Esophagus mucosa (tissue), 1 donor: ENCODE measurements at places on chromosomes 4 and X.

- ATAC-seq = no peak
These were observed 343.8 kb downstream of the GBA3 start for GRCh38 chr4:23036503-23036902.

- no peak for ATAC-seq
These were observed 694.5 kb upstream of the SLIT2 start for GRCh38 chr4:19557161-19557560.

DNA sequence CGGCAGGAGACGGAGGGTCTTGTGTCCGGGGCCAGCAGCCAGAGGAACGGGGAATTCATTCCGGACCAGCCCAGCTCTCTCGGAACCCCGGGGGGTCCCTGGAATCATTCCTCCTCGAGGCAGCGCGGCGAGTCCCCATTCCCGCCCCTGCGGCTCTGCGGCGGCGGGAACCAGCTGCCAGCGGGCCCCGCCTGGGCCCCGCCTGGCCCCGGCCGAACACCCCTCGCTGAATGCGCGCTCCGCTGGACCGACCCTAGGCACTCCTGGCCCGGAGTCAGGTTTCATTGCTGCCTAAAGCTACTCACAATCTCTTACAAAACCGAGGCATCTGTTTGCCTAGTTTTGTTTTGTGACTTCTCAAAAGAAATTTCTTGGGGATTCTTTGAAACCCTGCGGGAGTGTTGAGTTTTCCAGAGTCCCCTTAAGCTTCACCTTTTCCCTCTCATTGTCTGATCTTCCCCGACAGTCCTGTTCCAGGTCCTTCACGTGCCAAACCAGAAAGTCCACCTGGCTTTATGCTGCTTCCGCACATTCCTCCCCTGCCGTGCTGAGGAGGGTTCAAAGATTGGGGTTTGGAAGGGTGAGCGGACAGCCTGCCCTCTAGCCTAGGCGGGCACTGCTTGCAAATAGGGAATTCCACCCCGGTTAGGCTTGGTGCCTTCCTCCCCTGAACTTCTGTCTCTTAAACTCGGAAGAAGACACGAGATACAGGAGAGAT, 789 bp downstream of the ARHGAP10 start:
- ATAC-seq = peak; percentile 42

DNA sequence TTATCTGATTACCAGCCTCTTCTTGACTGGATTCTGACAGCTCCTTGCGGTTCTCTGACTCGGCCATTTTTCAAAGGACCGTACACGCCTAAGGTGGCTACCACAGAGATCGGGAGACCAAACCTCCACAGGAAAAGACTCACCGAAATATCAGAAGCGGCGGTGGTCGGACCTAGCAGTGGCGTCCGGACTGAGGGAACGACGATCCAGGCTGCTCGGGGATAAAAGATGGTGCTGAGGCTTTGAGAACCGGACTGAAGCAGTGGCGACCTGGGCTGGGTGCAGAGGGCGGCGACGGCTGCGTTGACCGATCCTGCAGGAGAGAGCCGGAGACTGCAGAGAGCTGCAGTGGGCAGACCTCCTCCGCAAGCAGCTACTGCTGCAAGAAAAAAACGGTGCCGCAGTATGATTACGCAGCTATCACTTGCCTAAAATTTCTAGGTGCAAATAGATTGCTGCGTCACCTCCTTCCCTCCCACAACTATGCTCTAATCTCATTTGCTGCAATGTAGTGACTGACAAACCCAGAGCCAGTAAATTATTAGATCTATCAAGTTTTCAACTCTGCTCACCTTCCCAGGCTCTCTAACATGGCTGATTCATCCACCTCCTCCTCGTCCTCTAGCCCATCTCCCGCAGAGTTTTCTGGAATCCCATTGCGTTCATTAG, at the start of gene NAP1L2:
Gene NAP1L2, minus strand, starts transcription at position 426 of the 669 bp plus-strand sequence. Its CDS starts 359 bp downstream, at position 67.
- ATAC-seq = peak; percentile 77

DNA sequence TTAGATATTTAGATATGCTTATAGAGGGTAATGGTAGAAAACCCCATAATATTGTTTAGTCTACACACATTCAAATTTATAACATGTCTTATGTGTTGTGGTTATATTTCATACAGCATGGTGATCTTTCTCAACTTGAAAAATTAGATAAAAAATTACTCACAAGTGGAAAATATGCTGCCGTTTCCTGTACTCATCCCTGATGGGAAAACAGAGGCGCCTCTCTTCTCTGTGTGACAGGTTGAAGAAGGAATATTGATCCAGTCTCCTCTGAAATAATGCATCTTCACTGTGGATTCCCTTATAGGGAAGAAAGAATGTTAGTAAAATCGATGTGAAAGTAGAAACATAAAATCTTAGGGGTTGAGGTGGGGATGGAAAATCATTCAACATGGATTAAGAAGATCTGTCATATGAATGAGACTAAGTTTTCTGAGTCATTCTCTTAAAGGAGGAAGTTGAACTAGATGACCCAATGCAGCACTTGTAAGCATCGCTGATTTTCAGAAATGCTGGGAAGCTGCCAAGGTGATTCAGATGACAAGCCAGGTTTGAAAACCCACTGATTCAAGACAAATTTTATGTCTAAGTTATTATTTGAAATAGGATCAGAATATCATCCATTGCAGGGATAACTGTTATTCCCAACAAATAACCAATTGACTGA, 70.7 kb downstream of the ANKRD50 start:
- ATAC-seq = peak; percentile 77

DNA sequence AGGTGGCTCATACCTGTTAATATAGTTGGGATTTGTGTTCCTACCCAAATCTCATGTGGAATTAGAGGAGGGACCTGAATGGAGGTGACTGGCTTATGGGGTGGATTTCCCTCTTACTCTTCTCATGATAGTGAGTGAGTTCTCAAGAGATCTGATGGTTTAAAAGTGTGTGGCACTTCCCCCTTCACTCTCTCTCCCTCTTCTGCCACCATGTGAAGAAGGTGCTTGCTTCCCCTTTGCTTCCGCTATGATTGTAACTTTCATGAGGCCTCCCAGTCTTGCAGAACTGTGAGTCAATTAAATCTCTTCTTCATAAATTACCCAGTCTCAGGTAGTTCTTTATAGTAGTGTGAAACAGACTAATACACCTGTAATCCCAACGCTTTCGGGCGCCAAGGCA, 28.3 kb upstream of the WDR19 start:
- no peak for ATAC-seq

GRCh38 chrX:45621376-45622041, 420.8 kb upstream of the DIPK2B start:
- ATAC-seq = peak; percentile 71

DNA sequence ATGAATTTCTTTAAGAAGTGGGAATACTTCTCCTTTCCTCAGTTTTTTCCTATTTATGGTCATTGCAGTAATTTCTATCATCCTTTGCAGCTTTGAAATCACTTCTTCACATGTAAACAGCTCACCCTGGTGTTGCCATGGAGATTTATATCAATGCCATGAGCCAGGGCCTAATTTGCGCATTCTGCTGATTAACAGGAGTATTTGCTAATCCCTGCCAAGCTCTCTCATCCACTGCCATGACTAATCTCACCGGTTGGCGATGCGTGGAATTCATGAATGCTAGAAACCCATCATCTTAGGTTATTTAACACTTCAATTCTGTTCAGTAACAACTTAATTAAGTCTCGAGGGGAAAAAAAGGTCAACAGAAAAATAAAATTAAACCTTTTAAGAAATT, 11.8 kb upstream of the FGF13 start:
- no peak for ATAC-seq

DNA sequence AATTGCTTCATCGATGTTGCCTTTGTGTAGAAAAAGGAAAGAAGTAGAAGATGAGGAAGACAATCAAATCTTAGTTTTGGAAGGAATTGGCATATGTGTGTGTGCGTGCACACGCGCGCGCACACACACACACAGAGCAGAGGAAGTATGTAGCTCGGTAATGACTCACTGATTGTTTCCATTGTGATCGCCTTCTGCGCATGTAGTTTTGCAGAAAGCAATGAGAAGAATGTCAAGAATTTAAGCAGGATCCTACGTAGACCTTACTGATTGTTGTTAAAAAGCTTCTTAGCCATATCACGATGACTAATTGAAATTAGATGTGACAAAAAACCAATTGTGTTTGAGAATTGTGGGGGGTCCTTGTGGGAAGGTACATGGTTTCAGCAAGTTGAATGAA, 12.8 kb upstream of the LIMCH1 start:
- ATAC-seq = peak; percentile 59

DNA sequence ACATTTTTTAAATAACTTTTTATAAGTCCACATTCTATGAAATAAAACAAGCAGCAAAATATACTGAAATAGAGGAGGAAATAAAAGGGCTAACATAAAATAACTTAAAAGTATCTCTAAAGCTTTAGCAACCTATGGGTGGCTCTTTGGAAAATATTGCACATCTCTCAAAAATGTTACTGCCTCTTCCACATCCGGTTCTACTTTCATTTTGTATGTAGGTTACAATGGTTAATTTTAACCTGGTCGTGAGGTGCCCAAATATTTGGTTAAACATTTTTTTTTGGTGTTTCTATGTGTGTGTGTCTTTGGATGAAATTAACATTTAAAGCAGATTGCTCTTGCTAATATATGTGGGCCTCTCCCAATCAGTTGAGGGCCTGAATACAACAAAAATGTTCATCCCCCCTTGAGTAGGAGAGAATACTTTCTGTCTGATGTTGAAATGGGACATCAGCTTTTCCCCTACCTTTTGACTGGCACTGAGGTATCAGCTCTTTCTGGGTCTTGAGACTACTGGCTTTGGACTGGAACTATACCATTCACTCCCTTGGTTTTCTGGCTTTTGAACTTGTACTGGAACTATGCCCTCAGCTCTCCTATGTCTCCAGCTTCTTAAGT, 353.0 kb downstream of the ADAM29 start:
- ATAC-seq = no peak

- ATAC-seq = no peak
These were observed 3.1 kb upstream of the CDKL5 start for GRCh38 chrX:18422325-18422724.

GRCh38 chrX:146363919-146364318, 445.7 kb upstream of the CXorf51B start:
- no peak for ATAC-seq

DNA sequence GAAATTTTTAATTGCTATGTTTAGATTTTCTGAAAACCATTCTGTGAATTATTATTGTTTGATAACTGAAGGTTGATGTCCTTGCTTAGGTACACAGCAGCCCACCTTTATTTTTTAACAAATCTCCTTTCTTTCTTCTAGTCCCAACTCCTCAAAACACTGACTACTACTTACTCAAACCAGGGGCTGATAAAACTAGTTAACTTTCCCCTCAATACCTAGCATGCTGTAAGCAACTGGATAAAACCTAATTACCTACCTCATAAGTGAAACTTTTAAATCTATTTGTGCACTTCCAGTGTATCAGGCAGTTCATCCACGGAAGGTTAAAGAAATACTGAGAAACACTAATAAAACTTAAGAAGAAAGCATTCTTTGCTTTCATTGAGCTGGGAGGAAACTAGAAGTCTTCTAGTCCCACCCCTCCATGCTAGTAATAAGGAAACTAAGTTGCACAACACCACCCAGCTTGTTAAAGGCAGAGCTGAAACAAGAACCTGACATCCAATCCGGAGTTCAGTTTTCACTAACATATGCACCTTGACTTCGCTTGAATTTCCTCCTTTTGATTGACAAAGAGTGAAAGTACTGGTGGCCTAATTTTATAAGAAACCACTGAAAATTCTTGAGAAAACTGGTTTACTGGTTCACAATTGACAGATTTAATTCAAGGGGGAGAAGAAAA, 180.2 kb upstream of the TET2 start:
- ATAC-seq = peak; percentile 82

DNA sequence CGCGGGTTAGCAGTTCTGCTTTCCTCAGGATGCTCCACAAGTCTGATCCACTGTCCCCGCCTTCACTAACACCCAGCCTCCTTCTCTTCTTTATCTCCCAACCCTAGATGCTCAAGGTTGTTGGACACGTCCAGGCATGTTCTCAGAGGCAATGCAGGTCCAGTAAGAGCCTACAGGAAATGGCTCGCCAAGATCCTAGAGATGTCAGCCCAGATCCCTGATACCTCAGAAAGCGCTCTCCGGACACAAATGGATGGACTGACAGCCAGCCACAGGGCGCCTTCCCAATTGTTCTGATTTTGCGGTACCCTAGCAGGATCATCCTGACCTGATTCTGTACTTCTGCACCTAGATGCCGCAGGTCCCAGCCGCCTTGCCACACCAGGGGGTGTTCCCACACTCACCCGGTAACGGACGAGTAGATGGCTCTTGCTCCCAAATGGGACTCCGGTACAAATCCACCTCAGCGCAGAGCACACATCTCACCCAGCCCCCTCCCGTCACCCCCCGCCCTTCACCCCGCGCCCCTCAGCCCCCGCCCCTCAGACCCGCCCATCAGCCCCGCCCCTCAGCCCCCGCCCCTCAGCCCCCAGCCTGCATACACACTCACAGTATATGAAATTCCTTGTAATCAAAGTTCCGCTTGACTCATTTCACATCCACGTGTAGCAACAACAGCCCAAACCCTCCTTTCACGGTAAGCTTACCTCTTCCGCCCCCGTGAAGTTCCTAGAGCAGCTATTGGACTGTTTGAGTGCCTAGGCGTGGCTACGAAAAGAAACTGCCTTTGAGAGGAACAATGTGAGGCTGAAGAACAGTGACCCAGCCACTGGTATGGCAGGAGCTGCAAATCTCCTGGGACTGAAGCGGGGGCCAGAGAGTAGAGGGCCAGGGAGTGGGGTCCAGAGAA, at the start of gene EDA2R:
Gene EDA2R, minus strand, starts transcription at position 488 of the 910 bp plus-strand sequence. CDS start 23,058 bp downstream, outside the sequence.
- ATAC-seq = peak; percentile 84

- no peak for ATAC-seq
These were observed 65.5 kb downstream of the WFS1 start for GRCh38 chr4:6335040-6335590.

DNA sequence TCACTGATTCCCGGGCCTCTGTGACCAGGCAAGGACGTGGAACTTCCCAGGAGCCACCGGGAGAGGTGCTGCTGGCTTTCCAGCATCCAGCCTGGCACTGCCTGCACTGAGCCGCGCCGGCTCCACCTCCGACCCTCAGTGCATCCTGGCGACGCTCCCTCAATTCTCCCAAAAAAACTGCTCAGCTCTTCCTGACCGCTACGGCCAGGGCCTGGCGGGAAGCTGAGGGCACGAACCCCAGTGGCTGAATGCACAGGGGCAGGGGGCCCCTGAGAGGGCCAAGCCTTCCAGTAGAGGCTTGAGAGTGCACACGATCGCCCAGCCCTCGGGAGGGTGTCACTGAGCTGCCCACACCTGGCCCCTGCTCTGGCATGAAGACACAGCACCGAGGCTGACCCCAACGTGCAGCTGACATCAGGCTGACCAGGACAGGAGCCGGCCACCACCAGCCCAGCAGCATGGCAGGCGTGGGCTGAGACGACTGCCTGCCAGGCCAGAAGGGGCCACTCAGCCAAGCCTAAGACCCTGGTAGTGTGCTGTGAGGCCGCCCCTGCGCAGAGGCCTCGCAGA, 6.9 kb downstream of the CTBP1 start:
- ATAC-seq = no peak

DNA sequence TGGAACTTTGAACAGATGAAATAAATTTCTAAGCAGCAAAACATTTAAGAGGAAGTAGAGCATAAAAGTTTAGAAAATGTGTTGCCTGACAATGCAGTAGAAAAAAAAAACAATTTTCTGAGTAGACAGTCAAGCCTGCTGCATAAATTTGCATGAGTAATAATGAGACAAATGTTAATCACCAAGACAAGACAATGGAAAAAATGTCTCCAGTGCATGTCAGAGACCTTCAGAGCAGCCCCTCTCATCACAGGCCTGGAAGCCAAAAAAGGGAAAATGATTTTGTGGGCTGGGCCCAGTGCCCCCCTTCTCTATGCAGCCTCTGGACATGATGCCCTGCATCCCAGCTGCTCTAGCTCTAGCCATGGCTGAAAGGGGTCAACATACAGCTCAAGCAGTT, 204.6 kb downstream of the COX18 start:
- no peak for ATAC-seq

- no peak for ATAC-seq
These were observed 460.4 kb upstream of the BOD1L1 start for GRCh38 chr4:14087921-14088320.
